ENCODE measurements at places on chromosomes 4 and X.

GRCh38 chr4:15961781-15962510 lies 1.0 kb downstream of the FGFBP2 start:
- no peak for DNase-seq

DNA sequence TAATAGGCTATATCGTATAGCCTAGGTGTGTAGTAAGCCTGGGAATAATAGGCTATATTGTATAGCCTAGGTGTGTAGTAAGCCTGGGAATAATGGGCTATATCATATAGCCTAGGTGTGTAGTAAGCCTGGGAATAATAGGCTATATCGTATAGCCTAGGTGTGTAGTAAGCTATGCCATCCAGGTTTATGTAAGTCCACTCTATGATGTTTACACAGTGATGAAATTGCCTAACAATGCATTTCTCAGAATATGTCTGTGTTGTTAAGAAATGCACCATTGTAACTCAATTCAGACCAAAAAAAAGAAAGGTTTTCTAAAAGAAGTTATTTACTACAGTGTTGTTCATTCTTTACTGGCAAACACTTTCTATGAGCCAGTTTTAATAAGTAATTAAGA lies 1387.2 kb downstream of the STIM2 start:
- DNase-seq = no peak

GRCh38 chr4:136651278-136651667 lies 881.0 kb downstream of the PCDH18 start:
- no peak for DNase-seq

GRCh38 chr4:83606460-83606859 lies 70.6 kb downstream of the GPAT3 start:
- no peak for DNase-seq

DNA sequence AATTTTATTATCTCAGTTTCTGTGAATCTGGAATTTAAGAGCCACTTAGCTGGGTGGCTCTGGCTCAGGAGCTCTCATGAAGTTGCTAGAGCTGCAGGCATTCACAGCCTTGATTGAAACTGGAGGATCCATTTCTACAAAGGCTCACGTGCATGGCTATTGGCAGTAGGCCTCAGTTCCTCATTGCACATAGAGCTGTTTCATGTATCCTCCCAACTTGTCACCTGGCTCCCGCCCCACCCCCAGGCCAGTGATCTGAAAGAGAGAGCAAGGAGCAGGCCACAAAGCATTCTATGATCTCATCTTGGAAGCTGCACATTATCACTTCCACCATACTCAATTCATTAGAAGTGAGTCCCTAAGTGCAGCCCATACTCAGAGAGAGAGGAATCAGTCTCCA lies 18.5 kb upstream of the AP1AR start:
- no peak for DNase-seq

DNA sequence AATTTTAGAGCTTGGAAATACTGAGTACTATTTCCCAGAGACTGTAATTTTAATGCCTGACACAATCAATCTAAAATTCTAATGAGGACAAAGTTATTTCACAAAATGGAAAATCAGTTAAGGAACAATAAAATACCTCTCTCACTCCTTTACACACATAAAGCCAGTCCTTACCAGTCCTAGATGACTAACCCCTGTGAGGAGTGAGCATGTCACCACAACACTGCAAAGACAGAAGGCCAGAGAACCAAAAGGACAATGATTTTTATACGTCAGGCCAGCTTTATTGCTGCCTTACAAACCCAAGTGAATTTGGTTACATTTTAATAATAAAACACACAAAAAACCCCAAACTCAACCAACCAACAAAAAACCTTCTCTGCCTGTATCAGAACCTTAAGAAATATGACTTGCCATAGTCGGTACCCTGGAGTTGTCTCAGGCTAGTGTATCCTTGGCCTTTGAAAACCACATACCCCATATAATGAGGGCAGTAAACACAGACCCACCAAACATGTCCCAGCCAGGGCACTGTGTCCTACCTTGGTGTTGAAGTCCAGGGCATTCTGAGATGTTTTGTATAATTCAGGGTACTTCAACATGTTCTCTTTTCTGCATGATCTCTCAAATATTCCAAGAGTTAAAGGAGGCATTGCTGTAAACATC lies 57.6 kb downstream of the SHISA3 start:
- DNase-seq = no peak

- DNase-seq = no peak
These were observed 152.7 kb downstream of the RELL1 start for GRCh38 chr4:37533286-37534033.

GRCh38 chr4:129929052-129929451 lies 833.1 kb downstream of the C4orf33 start:
- peak; percentile 12 for DNase-seq

DNA sequence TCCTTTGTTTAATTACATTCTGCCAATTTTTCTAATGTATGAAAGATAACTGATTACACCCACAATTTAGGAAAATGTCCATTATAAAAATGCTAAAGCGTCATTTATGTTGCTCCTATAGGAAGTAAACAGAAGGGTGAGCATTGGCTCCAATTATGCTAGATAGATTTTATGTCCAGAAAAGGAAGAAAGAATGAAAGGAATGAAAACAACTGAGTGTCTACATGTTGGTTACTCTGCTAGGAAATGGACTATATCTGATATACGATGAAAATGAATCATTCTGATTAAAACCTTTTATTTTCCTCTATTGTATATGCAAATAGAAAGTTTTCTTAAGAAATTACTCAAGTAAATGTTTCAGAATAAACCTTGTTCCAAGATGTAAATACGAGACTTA lies 1.6 kb downstream of the ENAM start:
- DNase-seq = no peak

DNA sequence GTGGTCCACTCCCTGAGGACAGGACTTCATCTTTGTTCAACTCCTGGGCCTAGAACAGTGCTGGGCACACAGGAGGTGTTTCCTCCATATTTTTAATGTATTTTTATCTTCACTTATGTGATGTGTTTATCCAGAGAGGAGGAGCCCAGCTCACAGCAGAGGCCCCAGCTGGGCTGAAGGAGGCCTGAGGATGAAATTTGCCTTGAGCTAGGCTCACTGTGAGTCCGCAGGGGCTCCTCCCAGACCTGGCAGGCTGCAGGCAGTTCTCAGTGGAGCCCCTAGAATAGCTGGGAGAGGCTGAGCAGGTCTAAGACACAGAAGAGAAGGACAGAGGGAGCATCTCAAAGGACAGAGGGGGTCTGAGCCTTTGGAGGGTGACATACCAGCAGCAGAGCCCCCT lies 26.8 kb downstream of the C4orf50 start:
- no peak for DNase-seq

DNA sequence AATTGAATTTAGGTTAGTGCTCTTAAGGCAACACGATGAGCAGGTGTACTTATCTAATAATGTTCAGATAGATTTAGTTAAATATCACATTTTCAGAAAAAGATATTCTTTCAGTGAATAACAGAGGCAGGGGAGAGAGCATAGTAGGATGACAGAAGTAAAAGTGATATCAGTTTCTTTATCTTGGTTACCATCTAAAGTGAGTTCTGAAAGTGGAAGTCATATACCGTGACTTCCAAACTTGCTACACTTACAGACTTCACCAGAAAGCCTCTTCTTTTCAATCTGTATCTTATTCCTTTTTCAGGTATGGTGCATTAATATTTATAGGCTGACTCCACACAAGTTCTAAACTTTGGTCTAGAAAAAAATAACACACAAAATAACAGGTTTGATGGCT lies 124.9 kb downstream of the POU4F2 start:
- DNase-seq = no peak

DNA sequence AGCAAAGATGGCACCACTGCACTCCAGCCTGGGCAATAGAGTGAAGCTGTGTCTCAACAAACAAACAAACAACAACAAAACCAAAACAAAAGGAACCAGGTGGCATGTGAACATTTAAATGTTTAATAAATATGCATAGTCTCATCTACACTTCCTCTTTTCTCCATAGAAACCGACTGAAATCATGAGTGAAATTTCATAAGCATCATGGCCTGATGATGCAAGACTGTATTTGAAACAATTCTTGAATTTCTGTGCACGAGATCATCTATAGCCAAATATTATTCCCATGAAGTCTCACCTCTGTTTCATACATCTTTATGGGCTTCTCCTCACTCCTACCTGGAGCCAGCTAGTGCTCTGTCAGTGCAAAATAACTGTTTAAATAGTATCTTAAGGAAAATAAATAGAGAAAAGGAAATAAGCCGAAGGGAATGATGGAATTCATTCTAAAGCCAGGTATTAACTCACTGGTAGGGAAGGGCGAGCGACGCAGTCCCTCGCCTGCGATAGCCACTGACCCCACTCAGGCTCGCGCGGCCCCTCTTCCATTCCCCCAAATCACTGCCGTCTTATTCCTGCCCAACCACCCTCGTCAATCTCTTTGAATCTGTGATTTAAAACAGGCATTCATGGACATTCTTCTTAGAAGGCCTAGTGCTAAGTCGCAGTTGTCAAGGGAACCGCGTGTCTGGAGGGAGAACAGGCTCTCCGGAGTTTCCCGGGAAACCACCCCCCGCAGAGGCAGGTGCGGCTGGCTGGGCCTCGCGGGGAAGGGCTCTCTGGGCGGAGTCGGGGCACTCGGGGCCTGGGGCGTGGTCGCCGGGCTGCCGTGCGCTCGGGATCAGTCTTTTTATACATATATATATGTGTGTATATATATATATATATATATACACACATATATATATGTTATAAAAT lies 52.4 kb upstream of the TRIM2 start:
- DNase-seq = no peak

DNA sequence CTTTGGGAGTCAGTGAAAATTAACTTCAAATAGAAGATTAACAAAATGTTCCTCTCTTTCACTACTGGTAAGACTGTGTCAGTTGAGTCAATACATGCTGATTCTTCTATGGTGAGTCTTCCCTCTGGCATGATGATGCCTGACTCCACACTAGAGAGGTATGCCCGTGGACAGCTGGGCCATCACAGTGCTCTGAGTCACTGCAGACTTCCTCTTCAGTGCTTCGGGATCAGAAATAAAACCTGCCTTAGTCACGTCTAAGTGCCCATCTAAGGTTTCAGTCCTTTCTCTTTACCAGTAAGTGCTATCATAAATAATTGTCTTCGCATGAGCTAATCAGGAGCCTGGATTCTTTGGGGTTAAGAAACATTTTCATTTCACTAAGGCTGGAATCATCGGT lies 1.6 kb upstream of the ASB5 start:
- no peak for DNase-seq

DNA sequence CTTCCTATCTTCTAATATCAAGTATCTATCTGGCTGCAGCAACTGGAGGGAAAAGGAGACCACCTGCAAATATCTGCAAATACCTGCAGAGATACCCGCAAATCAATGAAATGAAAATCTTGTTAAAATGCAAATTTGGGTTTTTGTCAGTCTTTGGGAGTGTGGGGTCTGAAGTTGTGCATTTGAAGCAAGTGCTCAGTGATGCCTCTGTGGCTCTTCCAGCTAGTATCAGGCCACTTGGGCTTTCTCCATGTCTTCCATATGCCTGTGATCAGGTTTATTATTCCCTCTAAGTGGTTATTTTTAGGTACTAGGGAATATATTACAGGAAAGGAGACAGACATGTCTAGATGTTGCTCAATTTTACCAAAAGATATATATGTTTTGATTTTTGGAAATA lies 880.3 kb downstream of the ADGRL3 start:
- DNase-seq = no peak

GRCh38 chr4:15958562-15958961 lies 4.4 kb downstream of the FGFBP2 start:
- DNase-seq = no peak

GRCh38 chr4:75498041-75498440 lies 16.2 kb downstream of the RCHY1 start:
- no peak for DNase-seq

GRCh38 chr4:38099020-38099600 lies 138.9 kb downstream of the PTTG2 start:
- no peak for DNase-seq

DNA sequence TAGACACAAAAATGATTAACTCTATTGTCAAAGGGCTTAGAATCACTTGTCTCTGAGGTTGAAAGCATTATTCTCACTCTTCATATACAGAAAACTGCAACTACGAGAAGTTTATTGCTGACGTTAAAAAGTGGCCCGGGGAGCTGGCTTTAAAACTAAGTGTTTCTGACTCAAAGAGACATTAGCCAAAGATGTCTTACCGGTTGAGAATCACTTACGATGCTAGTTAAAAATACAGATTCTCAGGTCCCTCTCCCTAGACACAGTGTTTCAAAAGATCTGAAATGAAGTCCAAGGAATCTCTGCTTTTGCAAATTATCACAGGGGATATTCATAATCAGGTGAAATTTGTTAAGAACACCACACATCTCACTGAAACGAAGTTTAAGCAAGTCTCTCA lies 1.2 kb downstream of the GNPDA2 start:
- DNase-seq = no peak

GRCh38 chr4:163167333-163167626 lies 590 bp upstream of the NAF1 start:
- no peak for DNase-seq

DNA sequence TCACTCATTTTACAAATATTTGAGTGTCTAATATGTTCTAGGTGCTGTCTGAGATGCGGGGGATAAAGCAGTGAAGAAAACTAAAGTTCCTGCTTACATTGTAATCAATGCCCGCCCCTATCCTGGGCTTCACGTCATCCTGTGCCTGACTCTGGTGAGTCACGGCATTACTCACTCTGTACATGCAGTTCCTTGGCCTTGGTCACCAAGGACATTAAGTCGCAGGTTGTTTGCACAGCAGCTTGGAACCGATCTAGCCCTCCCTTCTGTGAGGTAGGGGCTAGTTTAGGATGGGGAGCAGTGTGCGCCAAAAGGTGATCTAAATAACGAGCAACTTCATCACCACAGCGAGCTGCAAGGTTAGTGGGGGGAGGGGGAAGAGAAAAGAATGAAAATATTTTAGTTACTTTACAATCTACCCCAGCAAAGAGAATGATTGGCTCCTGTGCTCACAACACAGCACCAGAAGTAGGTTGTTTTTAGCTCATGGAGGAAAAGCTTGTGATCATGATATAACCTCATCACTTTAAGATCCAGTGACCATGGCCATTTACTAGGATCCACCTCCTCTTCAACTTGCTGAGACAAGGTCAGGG lies 48.0 kb upstream of the HDAC8 start:
- DNase-seq = no peak

GRCh38 chr4:99121008-99121407 lies 23.1 kb downstream of the ADH4 start:
- no peak for DNase-seq

- no peak for DNase-seq
These were observed 26.0 kb downstream of the SMIM43 start for GRCh38 chr4:121738780-121739535.

DNA sequence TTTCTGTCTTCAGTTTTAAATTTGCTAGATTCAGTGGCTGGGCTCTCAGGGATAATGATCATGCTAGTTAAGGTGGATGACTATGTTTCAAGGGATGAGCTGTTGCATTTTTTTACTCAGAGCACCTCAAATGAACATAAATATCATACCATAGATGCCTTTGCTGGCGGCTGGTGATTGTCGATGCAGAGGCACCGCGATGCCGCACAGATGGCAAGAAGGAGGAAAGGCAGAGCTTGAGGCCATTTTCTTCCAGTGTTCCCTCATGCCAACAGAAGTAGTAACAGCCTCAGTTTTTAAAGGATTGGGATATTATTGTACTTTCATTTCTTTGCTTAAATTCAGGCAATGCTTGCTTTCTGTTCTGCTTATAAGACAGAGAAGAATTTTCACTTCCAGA lies 654.7 kb upstream of the IGFBP7 start:
- no peak for DNase-seq

- peak; percentile 84 for DNase-seq
These were observed at the start of gene RADX for GRCh38 chrX:106611679-106612392. Gene RADX (plus strand): TSS chrX:106611978. CDS start chrX:106612081, 103 bp downstream.

GRCh38 chr4:53714236-53715140 lies 123.2 kb upstream of the LNX1 start:
- no peak for DNase-seq
